DMS153 (cell line): ENCODE measurements at places on chromosomes 2 and 18.

GRCh38 chr2:127146071-127146725 lies 39.2 kb upstream of the BIN1 start:
- no peak for DNase-seq

DNA sequence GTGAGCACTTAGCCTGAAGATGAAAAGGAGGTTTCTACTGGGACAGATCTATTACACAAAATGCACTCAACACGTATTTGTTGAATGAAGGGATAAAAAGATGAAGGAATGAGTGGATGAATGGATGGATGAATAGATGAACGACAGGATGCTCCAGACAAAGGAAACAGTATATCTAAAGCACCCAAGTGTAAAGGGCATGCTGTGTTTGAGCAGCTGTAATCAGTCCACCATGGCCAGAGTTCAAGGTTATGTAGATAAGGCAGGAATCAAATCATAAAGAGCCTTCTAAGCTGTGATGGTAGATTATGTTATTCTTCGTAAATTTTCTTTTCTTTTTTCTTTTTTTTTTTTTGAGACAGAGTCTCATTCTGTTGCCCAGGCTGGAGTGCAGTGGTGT lies 213.8 kb upstream of the FBXO11 start:
- no peak for DNase-seq

- DNase-seq, result no peak
These were observed 145.7 kb downstream of the ZEB2 start for GRCh38 chr2:144374163-144374661.

GRCh38 chr2:6773007-6773693 lies 92.6 kb downstream of the CMPK2 start:
- DNase-seq, result peak; percentile 57

GRCh38 chr2:240326246-240326645 lies 109.2 kb upstream of the GPC1 start:
- DNase-seq, result no peak

GRCh38 chr18:23354625-23355024 lies 98.5 kb upstream of the RIOK3 start:
- DNase-seq, result no peak

DNA sequence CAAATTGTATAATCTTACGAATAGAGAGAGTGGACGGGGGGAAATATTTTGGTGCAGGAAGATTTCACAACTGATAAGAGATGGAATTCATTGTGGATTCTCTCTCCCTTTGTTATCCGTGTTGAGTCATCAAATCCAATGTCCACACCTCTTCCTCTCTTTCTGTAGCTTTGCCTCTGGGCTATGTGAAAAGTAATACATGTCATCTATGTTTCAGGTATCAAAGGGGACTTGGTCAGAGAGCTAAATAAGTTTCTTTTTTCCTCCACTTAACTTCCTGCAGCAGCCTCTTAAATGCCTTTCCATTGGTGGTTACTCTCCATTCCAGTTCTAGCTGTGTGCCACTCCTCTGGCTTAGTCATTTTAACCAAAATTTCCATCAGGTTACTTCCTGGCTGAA lies 169.3 kb upstream of the NXPH2 start:
- DNase-seq, result no peak

DNA sequence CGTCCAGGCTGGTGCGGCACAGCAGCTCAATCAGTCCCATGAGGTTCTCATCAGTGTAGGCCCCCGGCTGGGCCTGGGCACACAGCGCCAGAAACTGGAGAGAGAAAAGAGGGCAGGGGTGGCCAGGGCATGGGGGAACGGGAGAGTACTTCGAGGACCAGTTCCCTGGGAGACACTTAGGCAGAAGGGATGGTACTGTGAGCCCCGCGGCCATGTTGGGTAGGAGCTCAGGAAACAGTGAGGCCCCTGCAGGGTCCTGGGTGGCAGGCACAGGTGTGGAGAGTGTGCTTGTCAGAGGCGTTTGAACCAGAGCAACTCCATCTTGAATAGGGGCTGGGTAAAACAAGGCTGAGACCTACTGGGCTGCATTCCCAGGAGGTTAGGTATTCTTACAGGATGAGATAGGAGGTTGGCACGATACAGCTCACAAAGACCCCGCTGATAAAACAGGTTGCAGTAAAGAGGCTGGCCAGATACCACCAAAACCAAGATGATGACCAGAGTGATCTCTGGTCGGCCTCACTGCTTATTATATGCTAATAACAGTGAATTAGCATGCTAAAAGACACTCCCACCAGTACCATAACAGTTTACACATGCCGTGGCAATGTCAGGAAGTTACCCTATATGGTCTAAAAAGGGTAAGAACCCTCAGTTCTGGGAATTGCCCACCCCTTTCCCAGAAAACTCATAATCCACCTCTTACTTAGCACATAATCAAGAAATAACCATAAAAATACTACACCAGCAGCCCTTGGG lies 51.9 kb upstream of the SEMA4C start:
- no peak for DNase-seq

DNA sequence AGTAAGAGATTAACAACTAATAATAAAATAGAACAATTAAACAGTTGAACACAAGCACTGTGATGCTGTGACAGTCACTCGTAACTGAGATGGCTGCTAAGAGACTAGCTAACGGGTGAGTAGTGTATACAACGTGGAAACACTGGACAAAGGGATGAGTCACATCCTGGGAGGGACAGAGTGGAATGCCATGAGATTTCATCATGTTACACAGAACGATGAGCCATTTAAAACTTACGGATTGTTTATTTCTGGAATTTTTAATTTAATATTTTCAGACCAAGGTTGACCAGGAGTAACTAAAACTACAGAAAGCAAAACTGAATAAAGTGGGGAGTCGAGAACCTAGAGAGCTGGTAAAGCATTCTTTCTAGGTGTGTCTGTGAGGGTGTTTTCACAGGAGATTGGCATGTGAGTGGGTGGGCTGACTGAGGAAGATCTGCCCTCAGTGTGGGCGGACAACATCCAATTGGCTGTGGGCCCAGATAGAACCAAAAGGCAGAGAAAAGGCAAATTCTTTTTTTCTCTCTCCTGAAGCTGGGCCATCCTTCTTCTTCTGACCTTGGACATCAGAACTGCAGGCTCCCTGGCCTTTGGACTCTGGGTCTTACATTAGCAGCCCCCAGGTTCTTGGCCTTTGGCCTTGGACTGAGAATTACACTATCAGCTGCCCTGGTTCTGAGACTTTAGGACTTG lies 14.6 kb downstream of the TMSB10 start:
- DNase-seq, result peak; percentile 53

DNA sequence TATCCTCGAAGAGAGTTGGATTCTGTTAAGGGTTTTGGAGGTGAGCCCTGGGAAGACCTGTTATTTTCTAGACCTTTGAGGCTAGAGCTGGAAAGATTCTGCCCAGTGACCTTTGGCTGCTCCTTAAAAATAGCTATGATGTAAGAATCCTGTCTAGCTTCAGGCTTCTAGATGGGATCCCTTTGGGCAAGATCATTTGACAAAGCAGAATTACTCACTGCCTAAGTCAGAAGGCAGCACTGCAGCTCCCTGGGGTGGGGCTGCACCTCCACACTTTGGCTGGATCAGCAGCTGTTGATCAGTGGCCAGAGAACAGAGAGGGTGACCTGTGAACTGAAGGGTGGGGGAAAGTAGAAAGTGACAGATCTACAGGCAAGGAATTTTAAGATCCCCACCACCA lies 103.8 kb downstream of the ASAP2 start:
- DNase-seq, result no peak

- no peak for DNase-seq
These were observed 10.9 kb downstream of the POLI start for GRCh38 chr18:54280220-54280569.

- DNase-seq, result no peak
These were observed 311.6 kb upstream of the PIK3C3 start for GRCh38 chr18:41643427-41643826.

- DNase-seq, result no peak
These were observed 123.5 kb downstream of the GLI2 start for GRCh38 chr2:120859128-120859527.

DNA sequence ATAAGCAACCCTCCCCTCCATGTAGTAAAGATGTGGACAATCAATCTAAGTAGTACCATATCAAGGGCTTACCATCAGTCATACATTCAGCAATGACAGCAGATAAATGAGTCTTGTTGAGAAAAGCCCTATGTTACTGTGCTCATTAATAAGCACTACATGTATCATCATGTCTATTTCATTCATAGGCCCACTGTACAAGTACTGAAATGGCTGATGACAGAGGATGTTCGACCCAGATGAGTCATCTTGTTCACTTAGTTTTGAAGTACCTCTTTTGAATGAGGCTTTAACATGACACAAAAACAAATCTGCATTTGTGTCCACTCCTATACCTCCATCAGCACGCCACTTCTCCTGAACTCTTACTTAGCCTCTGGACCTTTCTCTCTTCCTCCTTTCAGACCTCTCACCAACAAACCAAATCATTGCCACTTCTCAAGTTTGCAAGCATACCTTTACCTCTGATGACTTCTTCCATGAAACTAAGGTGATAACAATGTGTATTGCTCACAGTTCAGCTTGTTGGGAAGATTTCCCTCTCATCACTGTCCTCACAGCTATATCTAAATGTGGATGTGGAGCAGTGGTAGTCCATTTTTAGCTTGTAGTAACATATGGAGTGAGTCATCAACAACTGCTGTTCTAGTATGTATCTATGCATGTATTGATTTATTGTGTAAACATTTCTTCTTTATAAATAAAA lies 921.0 kb upstream of the SLC39A10 start:
- DNase-seq, result no peak

GRCh38 chr18:77133051-77133834 lies 660 bp upstream of the MBP start:
- DNase-seq, result peak; percentile 24

- no peak for DNase-seq
These were observed 189.5 kb downstream of the CTIF start for GRCh38 chr18:48728204-48728833.

DNA sequence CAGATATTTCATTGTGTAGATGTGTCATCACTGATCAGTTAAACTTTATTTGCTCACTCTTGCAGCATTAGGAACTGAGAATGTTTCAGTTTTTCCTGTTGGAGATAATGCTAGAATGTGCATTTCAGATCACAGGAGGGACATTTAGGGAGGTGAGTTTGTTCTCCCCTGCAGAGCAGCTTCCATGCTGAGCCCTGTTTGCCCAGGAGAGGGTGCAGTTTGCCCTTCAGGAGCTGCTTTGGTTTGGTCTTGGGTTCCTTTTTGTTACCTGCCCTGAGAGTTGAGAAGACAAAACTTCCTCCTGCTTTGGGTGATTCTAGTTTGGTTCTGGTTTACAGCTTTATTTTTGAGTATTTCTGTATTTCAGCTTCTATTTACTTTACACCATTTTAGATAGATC lies 49.9 kb downstream of the DGKD start:
- no peak for DNase-seq
